ENCODE measurements at places on chromosomes 6 and 20.
A peak's percentile ranks its signal among the peaks of the same experiment; 100 is the strongest.

GRCh38 chr6:105226598-105227294, 46.9 kb upstream of the POPDC3 start:
- DNase-seq, result no peak

- peak; percentile 90 for DNase-seq
These were observed 424 bp upstream of the KIF13A start for GRCh38 chr6:17987697-17988421.

- DNase-seq, result no peak
These were observed 214.8 kb upstream of the MOCS1 start for GRCh38 chr6:40148882-40149573.

GRCh38 chr6:135228486-135228885, 47.4 kb downstream of the MYB start:
- no peak for DNase-seq

- no peak for DNase-seq
These were observed 2.2 kb upstream of the SNPH start for GRCh38 chr20:1263853-1264252.

DNA sequence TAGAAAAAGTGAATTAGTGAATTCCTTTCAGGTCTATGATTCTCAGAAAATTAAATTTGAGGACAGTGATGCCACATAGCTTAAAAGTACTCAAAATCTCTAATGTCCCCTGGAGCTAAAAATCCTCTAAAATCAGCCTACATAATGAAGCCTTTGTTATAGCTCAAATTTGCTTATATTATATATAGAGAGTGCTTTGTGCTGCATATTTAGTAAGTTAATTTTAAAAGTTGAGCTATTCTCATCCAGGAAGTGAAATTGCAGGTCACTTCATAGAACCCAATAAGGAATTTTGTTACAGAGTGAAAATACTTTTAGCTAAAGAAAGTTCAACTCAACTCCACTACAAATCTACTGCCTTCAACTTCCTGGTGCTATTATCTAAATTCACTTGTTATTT, 507.5 kb upstream of the MAP3K7 start:
- DNase-seq, result no peak

- DNase-seq, result no peak
These were observed 111.0 kb downstream of the NOL4L start for GRCh38 chr20:32474009-32474716.

DNA sequence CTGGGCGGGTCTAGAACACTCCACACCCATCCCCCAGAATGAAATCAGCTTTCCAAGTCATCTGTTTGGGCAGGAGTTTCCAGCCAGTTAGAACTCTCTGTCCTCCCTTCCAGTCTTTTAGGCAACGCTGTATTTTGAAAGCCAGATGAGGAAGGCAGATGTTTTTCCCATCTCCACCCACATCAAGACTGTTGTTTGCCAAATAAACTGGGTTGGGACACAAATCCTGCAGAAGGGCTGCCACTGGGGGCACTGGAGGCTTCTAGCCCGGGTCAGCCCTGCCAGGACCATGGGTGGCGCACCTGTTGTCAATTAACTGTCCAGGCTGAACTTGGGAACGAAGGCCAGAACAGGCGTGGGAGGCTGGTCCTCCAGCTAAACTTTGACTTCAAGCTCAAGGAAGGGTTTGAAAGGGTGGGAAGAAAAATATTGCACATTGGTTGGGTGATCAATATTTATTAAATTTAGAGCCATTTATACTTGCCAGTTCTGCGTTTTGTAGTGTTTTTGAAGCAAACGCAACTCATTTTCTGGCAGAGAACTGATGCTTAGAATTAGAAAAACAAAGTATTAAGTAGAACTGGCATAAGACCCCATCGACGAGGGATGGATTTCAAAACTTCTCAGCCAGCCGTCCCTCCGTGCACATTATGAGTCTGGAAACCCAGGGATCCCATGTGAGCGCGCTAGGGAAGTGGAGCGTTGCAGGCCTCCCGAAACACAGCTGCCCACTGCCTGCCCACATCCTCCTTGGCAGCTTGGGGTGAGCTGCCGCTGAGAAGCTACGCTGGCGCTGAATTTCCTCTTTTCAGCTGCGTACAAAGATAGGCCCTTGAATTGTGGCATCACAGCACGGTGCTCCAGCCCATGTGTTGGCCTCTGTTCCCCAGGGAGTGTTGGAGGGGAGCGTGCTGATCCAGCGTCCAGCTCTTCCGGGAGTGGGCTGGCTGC, 297.4 kb downstream of the QKI start:
- DNase-seq, result no peak

GRCh38 chr20:48782053-48782452, 45.7 kb downstream of the PREX1 start:
- DNase-seq, result no peak

DNA sequence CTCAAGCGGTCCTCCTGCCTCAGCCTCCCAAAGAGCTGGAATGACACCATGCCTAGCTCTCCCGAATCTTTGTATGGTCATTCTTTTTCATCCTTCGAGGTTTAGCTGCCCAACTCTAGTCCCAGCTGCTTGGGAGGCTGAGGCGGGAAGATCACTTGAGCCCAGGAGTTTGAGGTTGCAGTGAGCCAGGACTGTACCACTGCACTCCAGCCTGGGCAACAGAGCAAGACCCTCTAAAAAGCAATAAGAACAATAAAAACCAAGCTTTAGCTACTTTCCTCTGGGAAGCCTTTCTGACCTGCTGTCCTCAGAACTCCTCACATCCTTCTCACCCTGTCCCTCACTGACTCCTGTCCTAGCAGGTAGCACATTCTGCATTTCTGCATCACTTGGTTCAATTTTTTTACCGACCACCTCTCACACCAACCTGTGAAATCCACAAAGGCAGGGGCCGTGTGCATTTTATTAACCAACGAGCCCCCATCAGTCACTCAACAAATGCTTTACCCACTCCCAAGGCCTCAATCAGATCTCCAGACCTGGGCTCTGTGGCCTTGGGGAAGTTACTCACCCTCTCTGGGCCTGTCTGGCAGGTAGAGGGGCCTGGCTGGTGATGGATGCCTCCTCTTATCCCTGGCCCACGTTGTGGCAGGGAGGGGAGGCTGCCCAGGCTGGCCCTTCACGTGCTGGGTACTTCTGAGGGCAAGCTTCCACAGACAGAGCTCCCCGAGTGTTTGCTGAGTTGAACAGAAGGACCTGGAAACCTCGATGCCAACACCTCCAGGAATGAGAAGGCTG, 14.7 kb upstream of the SRC start:
- no peak for DNase-seq

DNA sequence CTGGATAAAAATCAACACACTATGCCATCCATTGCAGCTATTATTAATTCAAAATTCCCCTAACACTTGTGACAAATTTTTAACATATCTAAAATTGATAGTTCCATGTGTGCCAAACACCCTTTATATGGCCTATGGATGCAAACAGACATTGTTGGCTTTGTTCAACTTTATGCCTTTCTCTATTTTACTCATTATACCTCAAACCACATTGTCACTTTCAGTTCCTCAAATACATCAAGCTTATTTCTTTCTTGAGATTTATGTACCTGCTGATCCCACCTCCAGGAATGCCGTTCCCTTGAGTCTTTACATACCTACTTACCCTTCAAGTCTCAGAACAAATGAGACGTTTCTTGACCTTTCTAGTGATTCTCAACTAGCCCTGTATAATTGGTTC, 193.5 kb upstream of the PLN start:
- no peak for DNase-seq

DNA sequence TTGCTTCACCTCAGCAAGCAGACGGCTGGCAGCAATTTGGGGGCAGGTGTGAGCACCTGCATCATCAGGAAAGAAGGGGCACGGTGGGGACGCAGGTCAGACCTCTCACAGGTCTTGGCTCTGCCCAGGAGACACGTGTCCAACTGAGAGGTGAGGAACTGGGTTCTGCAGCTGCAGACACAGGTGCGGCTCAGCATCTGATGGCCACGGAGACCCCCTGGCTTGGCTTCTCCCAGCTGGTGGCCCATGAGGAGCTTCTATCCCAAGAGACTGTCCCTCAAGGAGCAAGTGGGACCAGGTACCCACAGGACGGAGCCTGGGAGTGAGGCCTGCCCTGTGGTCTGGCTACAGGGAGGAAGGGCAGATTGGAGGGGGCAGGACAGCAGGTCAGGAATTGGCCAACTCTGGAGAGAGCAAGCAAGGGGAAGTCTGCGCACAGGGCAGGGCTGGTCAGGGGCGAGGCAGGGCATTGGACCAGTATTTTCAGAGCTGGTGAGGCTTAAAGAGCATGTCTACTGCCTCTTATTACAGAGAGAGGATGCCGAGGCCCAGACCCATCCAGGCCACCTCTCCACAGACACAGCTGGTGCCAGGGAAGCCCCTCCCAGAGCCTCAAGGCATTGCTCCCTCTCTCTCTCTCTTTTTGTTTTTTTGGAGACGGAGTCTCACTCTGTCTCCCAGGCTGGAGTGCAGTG, 4.2 kb downstream of the STMN3 start:
- DNase-seq, result no peak

DNA sequence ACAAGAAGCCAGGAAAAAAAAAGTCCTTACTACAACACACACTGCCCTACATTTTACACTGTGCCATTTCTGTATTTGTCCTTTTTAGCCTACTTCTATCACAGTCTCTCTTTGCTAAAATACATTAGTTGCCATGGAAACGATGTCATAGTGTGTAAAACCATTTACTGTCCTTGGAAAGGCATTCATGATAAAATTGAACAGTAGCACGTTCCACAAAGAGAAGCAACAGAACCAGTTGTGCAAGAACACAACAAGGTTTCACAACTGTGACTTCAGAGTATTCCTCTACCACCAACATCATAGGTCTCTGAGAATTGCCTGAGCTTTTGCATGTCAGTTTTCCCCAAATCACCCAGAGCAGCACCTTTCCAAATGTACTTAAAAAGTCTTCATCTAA, 20.5 kb downstream of the FYN start:
- DNase-seq, result no peak

DNA sequence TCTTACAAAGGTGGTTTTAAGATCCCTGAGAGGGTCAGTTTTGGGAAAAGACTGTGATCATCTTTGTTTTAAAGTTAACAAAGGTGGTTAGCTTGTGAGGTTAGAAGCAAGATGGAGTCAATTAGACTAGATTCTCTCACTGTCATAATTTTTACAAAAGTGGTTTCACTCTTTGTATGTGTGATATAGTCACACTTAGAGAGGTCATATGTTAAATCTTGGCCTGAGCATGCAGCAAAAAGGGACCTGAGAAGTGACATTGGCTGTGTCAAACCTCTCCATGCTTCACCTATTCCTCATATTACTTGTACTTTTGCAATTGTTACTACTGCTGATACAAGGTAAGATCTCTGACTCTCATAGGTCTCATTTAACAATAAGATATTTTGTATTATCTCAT, 368.0 kb downstream of the TBC1D32 start:
- DNase-seq, result no peak

GRCh38 chr20:63542696-63543095, 4.9 kb downstream of the SRMS start:
- DNase-seq, result no peak

- no peak for DNase-seq
These were observed 565.7 kb upstream of the BTBD3 start for GRCh38 chr20:11352041-11352440.

DNA sequence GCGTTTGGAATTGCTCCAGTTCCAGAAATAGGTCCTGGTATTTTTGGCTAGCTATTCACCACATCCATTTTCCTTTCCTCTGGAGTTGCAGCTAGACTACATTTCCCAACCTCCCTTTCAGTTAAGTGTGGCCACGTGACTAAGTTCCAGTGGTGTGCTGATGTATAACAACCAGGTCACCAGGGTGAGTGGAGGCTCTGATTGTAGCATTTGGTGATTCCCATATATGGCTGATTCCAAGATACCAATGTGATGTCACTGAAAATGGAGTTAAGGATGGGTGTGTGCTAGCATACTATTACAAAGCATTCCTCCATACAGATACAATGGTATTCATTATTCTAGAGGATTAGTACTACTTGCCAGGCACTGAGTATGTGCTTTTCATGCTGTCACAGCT, 49.7 kb upstream of the STK35 start:
- DNase-seq, result no peak

- DNase-seq, result no peak
These were observed 214.4 kb downstream of the RNF144B start for GRCh38 chr6:18601516-18602020.

DNA sequence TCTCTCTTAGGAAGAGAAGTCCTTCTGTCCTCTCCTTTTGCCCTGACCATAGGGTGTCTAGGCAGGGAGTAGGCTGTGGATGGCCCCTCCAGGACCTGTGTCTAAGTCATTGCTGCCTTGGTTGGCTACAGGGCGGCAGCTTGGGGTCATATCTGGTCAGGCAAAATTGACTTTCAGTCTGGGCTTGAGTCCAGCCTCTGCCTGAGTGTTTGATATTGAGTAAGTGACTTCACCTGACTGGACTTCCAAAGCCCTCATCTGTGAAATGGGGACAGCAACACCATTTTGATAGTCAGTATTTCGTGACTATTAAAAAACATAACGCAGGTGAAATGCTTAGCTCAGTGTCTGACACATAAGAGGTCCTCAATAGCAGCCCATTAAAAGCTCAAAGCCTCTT, 4.6 kb downstream of the TGM3 start:
- no peak for DNase-seq

DNA sequence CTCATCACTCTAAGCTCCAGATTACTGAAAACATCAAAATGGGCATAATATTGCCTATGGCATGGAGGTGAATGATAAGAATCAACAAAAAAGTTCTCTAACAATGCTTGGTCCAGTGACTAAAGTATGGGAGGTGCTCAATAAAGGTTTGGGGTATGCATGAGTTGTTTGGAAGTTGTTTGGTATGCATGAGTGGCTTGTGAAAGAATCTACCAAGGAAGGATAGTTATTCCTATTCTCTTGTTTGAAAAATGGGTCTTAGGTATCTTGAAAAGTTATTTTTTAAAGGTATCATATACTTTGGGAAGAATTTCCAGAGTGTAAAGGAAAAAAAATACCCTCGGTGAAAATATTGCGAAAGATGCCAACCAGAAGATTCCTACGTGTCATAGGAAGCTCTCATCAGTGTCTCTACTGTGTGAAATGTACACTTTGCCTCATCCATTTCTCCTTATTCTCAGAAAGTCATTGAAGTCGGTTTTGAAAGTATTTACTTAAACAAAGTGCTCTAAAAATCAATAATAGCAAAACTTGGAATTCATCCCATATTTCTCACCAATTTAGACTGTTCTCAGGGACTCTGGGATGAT, 449.8 kb downstream of the ADGRB3 start:
- DNase-seq, result no peak

GRCh38 chr6:131643855-131644460, 6.9 kb downstream of the ENPP3 start:
- DNase-seq, result no peak

- DNase-seq, result no peak
These were observed 3.2 kb upstream of the TGM3 start for GRCh38 chr20:2292416-2293110.

All from D341Med (cell line).